ENCODE measurements at places on chromosomes 11 and 22. TPM values are rescaled to one million over a fixed set of nuclear protein-coding genes. Genes with fewer than 3 reads are reported as not detected.

The OR8I2 gene
- not detected for total RNA-seq

The OR51I1 gene
- not detected for total RNA-seq

DNA sequence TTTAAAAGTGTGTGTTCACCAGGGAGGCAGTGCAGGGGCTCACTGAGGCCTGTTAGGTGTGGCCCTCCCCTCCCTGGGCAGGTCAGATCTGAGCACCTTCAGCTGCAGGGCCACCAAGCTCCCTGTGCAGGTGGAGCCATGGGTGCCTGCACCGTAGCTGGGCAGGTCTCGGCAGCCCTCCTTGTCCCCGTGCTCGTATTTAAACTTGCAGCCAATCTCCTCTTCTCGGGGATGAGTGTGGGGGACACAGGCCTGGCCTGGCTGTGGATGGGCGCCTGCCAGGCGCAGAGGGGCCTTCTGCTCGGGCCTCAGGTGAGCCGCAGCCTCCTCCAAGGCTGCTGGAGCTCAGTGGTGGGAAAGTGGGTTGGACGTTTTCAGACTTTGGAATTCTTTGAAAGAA is 19.1 kb downstream of the PHRF1 start:
- H3K36me3 ChIP-seq, result peaks cover 87% of the 10 kb centered on the region
- no peak overlapping the region for H3K4me3 ChIP-seq
- H3K27ac ChIP-seq, result no peak overlapping the region
- H3K4me1 ChIP-seq, result no peaks in the 10 kb centered on the region
- no peaks in the 10 kb centered on the region for H3K27me3 ChIP-seq

- H3K4me3 ChIP-seq, result no peak overlapping the region
- DNase-seq, result peak; percentile 22
- H3K36me3 ChIP-seq, result no peaks in the 10 kb centered on the region
Measured at GRCh38 chr22:19098157-19098556, 24.1 kb downstream of the DGCR2 start.

The AIFM3 gene
- 0.66 TPM for total RNA-seq

- DNase-seq, result peak; percentile 42
- H3K4me3 ChIP-seq, result no peak overlapping the region
- peaks cover 5% of the 10 kb centered on the region for H3K27me3 ChIP-seq
Measured at GRCh38 chr22:48751539-48752437, 1075.9 kb downstream of the BRD1 start.

- peaks cover 14% of the 10 kb centered on the region for H3K4me1 ChIP-seq
- H3K27me3 ChIP-seq, result peaks cover 33% of the 10 kb centered on the region
- H3K36me3 ChIP-seq, result no peaks in the 10 kb centered on the region
- no peak overlapping the region for H3K4me3 ChIP-seq
- no peak for DNase-seq
Measured at GRCh38 chr22:50061824-50062355, 3.8 kb upstream of the TTLL8 start.

GRCh38 chr22:45752036-45752435 is 80.4 kb downstream of the ATXN10 start:
- no peaks in the 10 kb centered on the region for H3K27me3 ChIP-seq
- no peaks in the 10 kb centered on the region for H3K36me3 ChIP-seq
- no peak for DNase-seq

DNA sequence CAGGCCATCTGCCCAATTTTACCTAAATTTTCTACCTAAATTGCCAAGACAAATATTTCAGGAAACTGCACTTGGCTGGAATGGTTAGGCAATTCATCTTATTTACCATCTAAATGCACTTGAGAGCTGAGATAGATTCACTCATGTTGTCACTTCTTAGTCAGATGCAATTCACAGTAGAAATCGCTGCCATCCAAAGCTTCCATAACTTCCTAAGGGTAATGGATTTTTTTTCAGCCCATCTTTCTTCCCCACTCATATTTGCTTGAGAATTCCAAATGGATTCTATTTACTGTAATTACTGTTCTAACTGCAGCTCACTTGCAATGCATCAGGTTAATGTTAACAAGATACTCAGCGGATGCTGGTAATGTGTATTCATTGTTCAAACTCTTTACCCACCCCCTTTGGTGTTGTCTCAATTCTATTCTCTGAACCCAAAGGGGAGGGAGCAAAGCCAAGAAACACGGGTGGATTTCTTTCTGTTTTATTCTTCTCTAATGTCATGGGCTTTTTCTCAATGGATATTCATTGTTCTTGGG is 96.0 kb downstream of the TENM4 start:
- H3K4me3 ChIP-seq, result no peak overlapping the region
- DNase-seq, result no peak
- H3K27ac ChIP-seq, result no peak overlapping the region
- no peaks in the 10 kb centered on the region for H3K27me3 ChIP-seq

The CRYBA4 gene
- not detected for total RNA-seq

GRCh38 chr11:38582151-38582550 is 1984.1 kb upstream of the RAG2 start:
- H3K4me3 ChIP-seq, result no peak overlapping the region
- H3K27ac ChIP-seq, result no peak overlapping the region
- no peak for DNase-seq
- no peaks in the 10 kb centered on the region for H3K36me3 ChIP-seq
- no peaks in the 10 kb centered on the region for H3K4me1 ChIP-seq

- no peak overlapping the region for H3K4me3 ChIP-seq
- H3K36me3 ChIP-seq, result no peaks in the 10 kb centered on the region
- no peaks in the 10 kb centered on the region for H3K27me3 ChIP-seq
- no peak overlapping the region for H3K27ac ChIP-seq
- no peaks in the 10 kb centered on the region for H3K4me1 ChIP-seq
Measured at GRCh38 chr11:93842034-93842433, 8.4 kb downstream of the VSTM5 start.

All from sigmoid colon (tissue), 7 donors.